Thymus (tissue), 14 donors: ENCODE measurements at places on chromosomes 1 and 21. TPM values are rescaled to one million over a fixed set of nuclear protein-coding genes. Genes with fewer than 3 reads are reported as not detected.

DNA sequence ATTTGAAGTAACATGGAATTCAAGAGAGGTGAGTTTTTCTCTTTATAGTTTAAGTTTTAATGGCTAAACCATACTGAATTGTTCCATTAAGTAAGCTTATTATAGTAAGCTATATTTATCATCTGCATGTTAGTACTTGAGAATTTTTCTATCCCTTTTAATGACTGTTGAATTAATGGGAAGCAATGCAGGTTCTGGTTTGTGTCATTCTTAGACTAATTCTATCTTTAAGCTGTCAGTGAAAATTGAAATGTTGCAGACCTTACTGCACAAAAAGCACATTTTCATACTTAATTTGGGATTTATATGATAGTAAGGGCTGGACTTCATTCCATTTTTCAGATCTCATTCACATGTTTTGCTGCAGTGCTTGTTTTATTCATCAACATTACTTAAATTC is 25.9 kb downstream of the SRSF11 start:
- H3K27me3 ChIP-seq = no peaks in the 10 kb centered on the region
- H3K4me3 ChIP-seq = no peak overlapping the region
- no peak overlapping the region for H3K27ac ChIP-seq
- H3K36me3 ChIP-seq = peaks cover 91% of the 10 kb centered on the region
- no peaks in the 10 kb centered on the region for H3K4me1 ChIP-seq
- DNase-seq = no peak

The RBP7 gene
- 4.2 TPM for total RNA-seq

GRCh38 chr1:68174738-68175113 is 57.6 kb downstream of the WLS start:
- H3K36me3 ChIP-seq = no peaks in the 10 kb centered on the region
- H3K4me1 ChIP-seq = no peaks in the 10 kb centered on the region
- H3K27me3 ChIP-seq = no peaks in the 10 kb centered on the region
- H3K27ac ChIP-seq = no peak overlapping the region
- DNase-seq = no peak

The BLACAT1 gene
- total RNA-seq = 0.05 TPM

GRCh38 chr1:156682166-156682890 is 5.1 kb upstream of the NES start:
- no peaks in the 10 kb centered on the region for H3K36me3 ChIP-seq
- peaks cover 75% of the 10 kb centered on the region for H3K27me3 ChIP-seq
- no peak overlapping the region for H3K27ac ChIP-seq
- no peak for DNase-seq
- H3K4me3 ChIP-seq = no peak overlapping the region
- H3K4me1 ChIP-seq = peaks cover 3% of the 10 kb centered on the region

GRCh38 chr1:220291580-220291979 is 19.3 kb upstream of the RAB3GAP2 start:
- no peak for DNase-seq
- no peak overlapping the region for H3K27ac ChIP-seq
- no peaks in the 10 kb centered on the region for H3K36me3 ChIP-seq
- H3K27me3 ChIP-seq = no peaks in the 10 kb centered on the region
- H3K4me1 ChIP-seq = no peaks in the 10 kb centered on the region
- no peak overlapping the region for H3K4me3 ChIP-seq

The DBT gene
- 6.8 TPM for total RNA-seq

DNA sequence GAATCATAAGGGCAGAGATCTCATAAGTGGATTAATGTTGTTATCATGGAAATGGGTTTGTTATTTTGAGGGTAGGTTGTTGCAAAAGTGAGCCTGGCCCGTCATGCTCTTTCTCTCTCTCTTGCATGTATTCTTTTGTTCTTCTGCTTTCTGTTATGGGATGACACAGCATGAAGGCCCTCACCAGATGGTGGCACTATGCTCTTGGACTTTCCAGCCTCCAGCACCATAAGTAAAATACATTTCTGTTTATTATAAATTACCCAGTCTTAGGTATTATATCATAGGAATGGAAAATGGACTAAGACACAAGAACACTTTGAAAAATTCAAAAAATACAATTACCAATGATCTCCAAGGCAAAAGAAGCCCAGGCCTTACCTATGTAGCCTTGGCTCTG is 676.1 kb downstream of the PTPRU start:
- H3K27ac ChIP-seq = no peak overlapping the region
- H3K27me3 ChIP-seq = no peaks in the 10 kb centered on the region
- no peak for DNase-seq
- H3K4me1 ChIP-seq = no peaks in the 10 kb centered on the region
- H3K4me3 ChIP-seq = no peak overlapping the region
- H3K36me3 ChIP-seq = no peaks in the 10 kb centered on the region

DNA sequence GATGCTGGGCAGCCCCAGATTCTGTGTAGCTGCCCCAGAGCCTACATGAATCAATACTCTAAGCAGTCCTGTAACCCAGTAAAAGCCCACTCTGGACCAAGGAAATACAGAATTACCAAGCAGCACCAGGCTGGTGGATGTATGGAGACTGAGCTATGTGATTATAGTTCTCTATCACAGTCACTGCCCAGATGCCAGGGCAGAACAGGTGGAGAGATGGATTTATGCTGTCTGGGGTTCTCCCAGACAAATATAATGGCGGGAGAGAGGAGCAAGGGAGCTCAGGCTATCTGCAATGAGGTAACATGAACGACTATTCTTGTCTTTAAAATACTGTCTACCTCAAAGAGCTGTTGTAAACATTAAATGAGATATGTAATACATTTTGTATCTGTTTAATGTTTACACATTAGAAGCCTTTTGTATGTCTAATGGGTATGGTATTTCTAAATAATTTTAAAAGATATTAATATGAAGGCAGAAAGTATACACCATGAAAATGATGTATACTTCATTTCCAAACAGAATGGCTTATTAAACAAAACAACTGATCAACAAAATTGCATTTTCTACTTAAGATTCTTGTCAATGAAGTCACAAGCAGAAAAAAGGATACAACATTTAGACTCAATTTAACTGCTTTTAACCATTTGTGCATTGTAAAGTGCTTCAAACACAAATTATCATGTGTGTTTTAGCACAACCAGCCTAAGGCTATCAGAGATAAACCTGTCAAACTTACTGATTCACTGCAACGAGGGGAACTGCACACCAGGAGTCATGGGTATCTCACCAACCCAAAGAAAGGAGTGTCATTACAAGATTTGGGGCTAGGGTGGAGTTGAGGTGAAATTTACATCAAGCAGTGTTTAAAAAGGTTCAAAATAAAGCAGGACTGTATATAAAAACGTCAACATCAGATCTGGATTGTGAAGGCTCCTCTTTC is 3.0 kb downstream of the SDE2 start:
- H3K27me3 ChIP-seq = no peaks in the 10 kb centered on the region
- peaks cover 25% of the 10 kb centered on the region for H3K36me3 ChIP-seq
- peaks cover 18% of the 10 kb centered on the region for H3K4me1 ChIP-seq
- H3K27ac ChIP-seq = peak overlapping the region; percentile 69
- peak overlapping the region; percentile 94 for H3K4me3 ChIP-seq

DNA sequence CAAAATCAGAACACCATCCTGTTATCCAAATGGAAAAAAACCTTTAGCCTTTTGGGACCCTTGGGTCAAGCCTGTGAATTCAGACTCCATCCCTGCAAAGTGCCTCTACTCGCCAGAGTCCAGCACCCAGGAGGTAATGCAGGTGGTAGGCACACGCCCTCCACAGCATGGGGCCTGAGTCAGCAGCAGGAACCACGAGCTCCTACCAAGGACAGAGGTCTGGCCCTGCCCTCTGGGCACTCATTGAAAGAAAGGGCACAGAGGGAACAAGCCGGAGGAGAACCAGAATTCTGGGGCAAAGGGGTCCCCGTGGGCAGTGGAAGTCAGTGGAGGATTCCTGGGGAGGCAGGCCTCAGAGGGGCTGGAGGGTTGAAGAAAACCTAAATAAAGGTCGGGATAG is 438.1 kb downstream of the NPHP4 start:
- no peaks in the 10 kb centered on the region for H3K36me3 ChIP-seq
- no peak for DNase-seq
- no peaks in the 10 kb centered on the region for H3K27me3 ChIP-seq
- H3K27ac ChIP-seq = no peak overlapping the region
- no peaks in the 10 kb centered on the region for H3K4me1 ChIP-seq

The ATP1A2 gene
- total RNA-seq = 0.38 TPM

DNA sequence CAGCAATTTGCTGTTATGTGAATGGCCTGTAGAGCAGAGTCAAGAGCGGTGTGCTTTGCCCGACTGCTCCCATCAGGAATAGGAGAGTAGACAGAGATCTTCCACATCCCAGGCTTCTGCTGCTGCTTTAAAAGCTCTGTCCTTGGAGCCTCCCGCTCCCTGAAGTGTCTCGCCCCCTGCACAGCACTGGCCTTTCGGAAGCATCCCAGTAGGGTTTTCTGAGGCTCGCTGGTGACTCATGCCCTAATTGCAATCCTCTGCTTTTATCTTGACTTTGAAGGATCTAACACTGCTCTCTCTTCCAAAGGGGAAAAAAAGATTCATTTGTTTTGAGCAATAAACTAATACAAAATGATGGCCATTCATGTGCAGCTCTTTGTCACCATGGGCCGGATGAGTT is 13.3 kb upstream of the CD101 start:
- H3K27ac ChIP-seq = no peak overlapping the region
- no peaks in the 10 kb centered on the region for H3K27me3 ChIP-seq
- H3K36me3 ChIP-seq = no peaks in the 10 kb centered on the region
- no peak for DNase-seq

- no peak for DNase-seq
- H3K36me3 ChIP-seq = peaks cover 20% of the 10 kb centered on the region
- H3K27me3 ChIP-seq = no peaks in the 10 kb centered on the region
- H3K27ac ChIP-seq = no peak overlapping the region
Measured at GRCh38 chr1:228108055-228108690, 926 bp downstream of the MRPL55 start.

The ETV3L gene
- total RNA-seq = 0.14 TPM

- DNase-seq = no peak
- H3K4me3 ChIP-seq = no peak overlapping the region
- no peak overlapping the region for H3K27ac ChIP-seq
- no peaks in the 10 kb centered on the region for H3K4me1 ChIP-seq
- no peaks in the 10 kb centered on the region for H3K27me3 ChIP-seq
Measured at GRCh38 chr1:37438869-37439343, 35.5 kb upstream of the ZC3H12A start.

The ROR1 gene
- 5.2 TPM for total RNA-seq

GRCh38 chr1:5647234-5647633 is 345.0 kb downstream of the NPHP4 start:
- no peaks in the 10 kb centered on the region for H3K4me1 ChIP-seq
- H3K4me3 ChIP-seq = no peak overlapping the region
- DNase-seq = no peak

The FTCD gene
- total RNA-seq = 0.09 TPM

The CADM3 gene
- 0.42 TPM for total RNA-seq

The GPN2 gene
- total RNA-seq = 10.1 TPM

The CHD5 gene
- 0.28 TPM for total RNA-seq

GRCh38 chr21:38976900-38977299 is 171.2 kb downstream of the ETS2 start:
- DNase-seq = no peak
- no peak overlapping the region for H3K27ac ChIP-seq
- H3K36me3 ChIP-seq = no peaks in the 10 kb centered on the region
- no peak overlapping the region for H3K4me3 ChIP-seq
- H3K27me3 ChIP-seq = no peaks in the 10 kb centered on the region

The LRP8 gene
- total RNA-seq = 4.5 TPM

The KRTAP21-1 gene
- not detected for total RNA-seq

The CFHR3 gene
- total RNA-seq = not detected

GRCh38 chr1:215971793-215972441 is 404.8 kb downstream of the KCTD3 start:
- no peaks in the 10 kb centered on the region for H3K36me3 ChIP-seq
- H3K27me3 ChIP-seq = no peaks in the 10 kb centered on the region
- no peaks in the 10 kb centered on the region for H3K4me1 ChIP-seq
- H3K4me3 ChIP-seq = no peak overlapping the region
